ENCODE measurements at places on chromosomes 5 and 9.

DNA sequence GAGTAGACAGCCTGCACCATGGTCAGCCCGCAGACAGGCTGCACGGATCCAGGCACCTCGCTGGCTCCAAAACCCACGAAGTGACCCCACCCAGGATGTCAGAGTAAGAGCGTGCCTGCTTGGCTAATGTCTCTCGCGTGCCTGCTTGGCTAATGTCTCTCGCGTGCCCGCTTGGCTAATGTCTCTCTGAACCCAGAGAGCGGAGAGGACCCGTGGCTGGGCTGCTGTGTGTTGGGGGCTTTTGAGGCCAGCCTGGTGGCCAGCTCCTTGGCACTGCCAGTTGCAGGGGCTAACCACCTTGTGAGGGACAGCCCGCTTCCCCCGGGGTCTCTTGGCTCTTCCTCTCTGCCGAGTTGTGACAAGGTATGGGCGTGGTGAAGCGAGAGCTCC is 8.9 kb upstream of the RXRA start:
- no peak for DNase-seq

DNA sequence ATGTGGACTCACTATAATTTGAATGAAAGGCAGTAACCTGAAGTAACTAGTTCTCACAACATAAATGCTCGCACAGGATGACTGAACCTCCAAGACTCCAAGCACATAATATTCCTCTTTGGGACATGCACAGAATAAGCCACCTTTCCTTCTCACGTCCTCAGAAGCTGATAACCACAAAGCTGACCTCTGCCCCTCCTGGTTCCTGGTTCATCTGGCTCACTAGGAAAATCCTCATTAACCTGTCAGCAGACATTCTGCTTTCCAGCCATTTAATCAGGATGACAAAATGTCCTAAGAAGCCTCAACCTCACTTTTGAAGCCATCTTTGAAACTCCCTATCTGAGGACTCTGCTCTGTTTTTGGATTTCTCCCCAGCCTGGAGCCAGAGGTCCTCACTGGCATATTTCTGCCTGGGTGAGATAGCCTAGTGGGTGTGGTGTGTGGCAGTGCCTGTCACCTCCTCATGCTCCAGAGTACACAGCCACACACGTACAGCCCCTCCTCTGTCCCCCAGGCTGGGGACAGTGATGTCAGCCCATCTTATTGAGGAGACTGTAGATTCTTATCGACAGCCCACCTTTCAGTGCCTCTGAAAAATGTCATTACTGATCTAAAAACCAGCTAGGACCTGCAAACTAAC is 10.3 kb downstream of the ANKH start:
- DNase-seq = no peak

GRCh38 chr9:98906273-98907040 is 37.2 kb upstream of the COL15A1 start:
- no peak for DNase-seq

DNA sequence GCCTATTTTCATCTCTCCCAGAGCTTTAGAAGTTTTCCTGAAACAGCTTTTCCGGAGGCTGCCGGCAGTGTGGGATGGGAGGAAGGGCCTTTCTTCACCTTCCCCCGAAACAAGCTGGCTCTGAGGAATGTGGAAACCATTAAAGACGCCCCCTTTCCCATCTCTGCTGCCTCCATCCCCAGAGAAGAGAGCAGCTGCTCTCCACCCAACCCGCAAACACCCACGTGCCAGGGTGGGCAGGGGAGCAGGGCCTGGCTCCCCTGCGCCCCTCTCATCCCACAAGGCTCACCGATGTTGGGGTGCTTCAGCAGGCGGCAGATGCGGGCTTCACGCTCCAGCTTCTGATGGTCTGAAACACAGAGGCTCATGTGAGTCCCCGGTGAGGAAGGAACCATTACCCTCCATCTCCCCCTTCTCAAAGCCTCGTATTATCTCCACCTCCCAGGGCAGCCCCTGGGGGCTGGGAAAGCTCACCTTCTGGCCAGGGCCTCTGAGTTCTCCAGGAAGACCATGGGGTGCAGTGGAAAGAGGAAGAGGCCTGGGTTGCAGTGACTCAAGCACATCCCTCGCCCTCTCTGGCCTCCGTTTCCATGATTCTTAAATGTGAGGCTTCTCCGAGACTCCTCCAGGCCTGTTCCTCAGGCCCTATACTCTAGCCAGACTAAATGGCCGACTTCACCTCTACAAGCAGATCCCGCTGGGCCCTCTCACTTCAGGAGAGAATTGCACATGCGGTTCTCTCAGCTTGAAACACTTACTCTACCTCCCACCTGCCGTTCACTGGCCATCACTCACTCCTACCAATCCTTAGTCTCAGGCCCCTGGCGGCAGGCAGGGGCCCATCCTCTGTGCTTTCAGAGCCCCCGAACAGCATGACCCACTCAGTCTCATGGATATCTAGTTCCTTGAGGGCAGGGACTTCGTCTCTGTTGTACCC is 24.6 kb downstream of the CAMK2A start:
- DNase-seq = no peak

DNA sequence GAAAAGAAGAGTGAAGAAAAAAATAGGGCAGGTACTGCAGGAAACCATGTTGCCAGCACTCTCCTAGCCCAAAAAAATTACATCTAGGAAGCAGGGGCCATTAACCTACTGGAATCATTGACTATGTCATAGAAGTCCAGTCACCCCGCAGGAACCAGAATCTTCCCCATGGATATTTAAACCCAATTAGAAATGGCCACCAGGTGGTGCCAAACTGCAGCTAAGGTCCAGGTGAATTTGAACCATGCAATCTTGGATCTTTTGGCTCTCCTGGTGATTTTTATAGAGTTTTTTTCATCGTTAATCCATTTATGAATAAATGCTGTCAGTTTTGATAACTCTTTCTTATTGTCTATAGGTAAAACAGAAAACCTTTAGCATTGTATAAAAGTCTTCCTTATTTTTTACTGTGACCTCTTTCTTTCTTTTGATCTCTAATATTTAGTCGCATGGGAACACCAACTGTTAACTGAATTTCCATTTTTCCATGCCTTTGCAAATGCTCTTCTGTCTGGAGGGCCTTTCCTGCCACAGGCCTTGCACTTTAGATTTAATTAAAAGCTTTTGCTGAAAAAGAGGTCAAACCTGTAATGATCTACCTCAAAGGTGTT is 147.5 kb upstream of the FGF10 start:
- no peak for DNase-seq

DNA sequence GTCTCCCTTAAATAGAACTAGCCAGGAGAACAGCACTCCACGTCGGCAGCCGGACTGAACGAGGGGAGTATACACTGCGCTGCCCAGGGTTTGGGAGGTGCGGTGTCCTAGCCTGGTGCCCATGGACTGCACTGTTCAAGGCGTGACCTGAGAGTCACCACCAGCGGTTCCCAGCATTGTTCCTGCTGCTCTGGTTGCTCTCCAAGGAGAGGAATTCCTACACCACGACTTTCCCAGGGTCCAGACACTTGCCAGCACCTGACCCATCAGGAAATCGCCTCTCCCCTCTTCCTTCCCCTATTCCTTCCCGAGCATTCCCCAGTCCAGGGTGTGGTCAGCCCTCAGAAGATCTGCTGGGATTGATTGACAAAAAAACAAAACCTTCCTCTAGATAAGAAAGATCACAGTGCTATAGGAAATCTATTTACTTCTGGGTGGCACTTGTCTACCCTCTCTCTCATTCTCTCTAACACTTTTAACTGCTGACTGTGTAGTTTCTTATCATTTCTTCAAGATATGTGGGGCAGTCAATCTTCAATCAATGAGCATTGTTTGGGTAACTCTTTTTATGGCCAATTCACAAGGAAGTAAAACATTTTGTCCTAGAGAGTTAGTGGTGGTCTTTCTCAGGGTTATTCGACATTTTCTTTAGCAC is 297.8 kb upstream of the ACTBL2 start:
- DNase-seq = no peak

DNA sequence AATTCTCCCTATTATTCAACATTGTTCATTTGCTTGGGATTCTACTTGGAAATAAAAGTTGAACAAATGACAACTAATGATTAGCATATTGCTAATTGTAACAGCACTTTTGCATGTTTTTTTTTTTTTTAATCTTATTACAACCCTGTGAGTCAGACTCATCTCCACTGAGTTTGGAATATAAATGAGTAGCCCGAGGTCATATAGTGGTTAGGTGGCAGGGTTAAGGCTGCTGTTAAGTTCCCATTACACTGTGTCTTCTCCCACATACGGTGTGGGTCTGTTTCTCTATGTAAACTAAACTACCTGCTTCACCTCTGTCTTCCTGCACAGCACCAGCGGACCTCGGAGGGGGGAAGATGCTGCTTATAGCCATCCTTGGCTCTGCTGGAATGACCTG is 92.4 kb downstream of the EQTN start:
- DNase-seq = no peak

DNA sequence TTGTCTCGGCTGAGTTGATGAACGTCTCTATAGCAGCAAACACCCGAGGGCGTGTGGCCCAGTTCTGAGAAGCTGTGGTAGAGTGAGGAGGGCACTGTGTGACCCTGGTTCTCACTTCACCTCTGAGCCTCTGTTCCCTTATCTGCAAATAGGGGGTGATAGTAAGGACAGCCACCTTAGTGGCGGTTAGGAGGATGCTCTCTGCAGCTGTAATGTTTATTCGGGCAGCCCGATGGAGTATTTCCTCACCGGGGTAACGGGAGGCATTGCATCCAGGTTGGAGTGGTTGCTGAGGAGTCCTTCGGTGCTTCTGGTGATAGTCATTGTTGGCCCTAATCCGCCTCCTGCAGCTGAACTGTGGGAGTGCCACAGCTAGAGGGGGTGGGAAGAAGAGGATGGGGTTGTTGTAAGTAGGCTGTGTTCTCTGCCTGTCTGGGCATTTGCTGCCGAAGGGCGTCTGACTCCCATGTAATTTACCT is 13.9 kb downstream of the PRRC2B start:
- no peak for DNase-seq

- no peak for DNase-seq
These were observed 136.2 kb upstream of the HAPLN1 start for GRCh38 chr5:83856881-83857280.

DNA sequence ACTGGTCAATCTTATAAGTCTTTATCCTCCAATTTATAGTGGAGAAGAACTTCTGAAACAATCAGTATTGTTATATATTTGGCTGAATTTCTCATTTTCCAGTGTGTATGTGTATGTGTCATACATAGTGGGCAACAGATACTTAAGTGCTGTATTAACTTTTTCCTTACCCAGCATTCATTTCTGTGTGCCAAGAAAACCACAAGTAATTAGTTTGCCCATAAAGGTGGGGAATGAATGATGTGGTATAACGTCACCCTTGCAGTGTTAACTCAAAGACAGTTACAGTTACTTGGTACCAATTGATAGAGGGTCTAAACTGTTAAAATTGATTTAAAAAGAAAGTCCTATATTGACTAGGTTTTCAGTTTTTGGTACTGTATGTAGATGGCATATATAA is 2.0 kb downstream of the OGN start:
- no peak for DNase-seq

- no peak for DNase-seq
These were observed 40.2 kb upstream of the TAS2R1 start for GRCh38 chr5:9670371-9670770.

DNA sequence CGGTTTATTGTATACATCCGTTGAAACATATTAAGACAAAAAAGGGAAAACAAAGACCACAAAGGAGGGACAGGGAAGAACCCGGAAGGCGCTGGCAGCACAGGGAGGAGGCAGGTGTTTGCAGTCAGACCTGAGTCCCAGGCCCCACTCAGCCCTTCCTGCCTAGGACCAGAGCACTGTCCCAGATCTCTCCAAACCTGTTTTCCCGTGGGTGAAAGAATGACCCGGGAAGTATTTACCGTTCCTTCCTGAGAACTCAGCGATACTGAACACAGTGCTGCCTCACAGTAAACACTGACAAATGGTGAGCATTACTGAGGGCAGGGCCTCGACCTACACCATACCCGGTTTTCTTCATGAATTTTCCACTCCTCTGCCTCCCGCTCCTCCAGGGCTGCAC is 1.2 kb downstream of the ABO start:
- DNase-seq = no peak

Data from stimulated activated CD4-positive, alpha-beta T cell treated with anti-CD3 and anti-CD28 coated beads, TNF-alpha, amount 100 ng/mL, for 48 hours (primary cell).